ENCODE measurements at places on chromosomes 3 and 15.

GRCh38 chr3:128780101-128780837, 54.3 kb downstream of the RAB7A start:
- DNase-seq, result no peak

- DNase-seq, result no peak
Measured at GRCh38 chr3:41076399-41076798, 122.9 kb upstream of the CTNNB1 start.

GRCh38 chr15:63212050-63213004, 22.9 kb downstream of the RAB8B start:
- peak; percentile 44 for DNase-seq

DNA sequence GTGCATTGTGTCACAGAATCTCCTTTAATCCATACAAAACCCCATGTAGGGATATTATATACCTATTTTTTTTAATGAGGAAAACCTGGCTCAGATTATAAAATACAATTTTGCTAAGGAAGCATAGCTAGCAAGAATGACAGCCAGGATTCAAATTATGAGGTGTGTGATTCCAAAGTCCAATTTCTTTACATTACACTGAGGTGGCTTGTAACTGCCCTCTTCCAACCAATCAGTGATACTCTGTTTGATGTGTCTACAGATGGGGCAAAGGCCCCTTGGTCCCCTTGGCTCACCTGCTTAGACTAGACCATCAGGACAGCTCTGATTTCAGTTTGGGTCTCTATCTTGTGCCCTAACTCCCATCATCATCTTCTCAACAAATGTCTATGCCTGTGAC, 120.3 kb upstream of the ADAMTS9 start:
- no peak for DNase-seq

GRCh38 chr3:177351757-177352158, 154.5 kb upstream of the TBL1XR1 start:
- peak; percentile 72 for DNase-seq

DNA sequence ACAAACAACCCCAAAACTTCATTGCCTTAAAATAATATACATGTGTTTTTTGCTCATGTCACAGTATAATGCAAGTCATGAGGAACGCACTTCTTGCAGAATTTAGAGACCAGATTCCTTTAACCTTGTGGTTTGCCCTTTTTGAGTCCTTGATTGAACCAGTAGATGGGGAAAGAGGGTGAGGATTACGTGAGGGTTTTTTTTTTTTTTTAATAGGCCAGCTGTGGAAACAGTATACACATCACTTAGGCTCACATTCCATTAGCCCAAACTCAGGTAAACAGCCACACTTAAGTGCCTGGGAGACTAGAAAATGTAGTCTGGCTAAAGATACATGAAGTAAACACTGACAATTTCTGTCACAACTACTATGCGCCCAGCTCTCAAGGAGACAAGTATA, 114.9 kb upstream of the MLF1 start:
- no peak for DNase-seq

DNA sequence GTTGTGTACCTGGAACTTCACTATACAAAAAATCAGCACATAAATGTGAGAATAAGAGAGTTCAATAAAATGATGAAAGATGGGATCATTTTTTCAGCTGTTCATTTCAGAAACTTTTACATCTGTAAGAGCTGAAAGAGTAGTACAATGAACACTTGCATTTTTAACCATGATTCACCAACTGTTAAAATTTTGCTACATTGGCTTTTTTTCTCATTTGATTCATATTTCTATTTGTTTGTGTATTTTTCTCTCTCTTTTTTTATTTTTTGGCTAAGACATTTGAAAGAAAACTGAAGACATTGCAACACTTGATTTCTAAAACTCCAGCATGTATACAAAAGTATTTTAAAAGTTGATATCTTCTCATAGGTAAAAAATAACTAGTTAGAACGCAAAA, 98.3 kb upstream of the CDIN1 start:
- no peak for DNase-seq

DNA sequence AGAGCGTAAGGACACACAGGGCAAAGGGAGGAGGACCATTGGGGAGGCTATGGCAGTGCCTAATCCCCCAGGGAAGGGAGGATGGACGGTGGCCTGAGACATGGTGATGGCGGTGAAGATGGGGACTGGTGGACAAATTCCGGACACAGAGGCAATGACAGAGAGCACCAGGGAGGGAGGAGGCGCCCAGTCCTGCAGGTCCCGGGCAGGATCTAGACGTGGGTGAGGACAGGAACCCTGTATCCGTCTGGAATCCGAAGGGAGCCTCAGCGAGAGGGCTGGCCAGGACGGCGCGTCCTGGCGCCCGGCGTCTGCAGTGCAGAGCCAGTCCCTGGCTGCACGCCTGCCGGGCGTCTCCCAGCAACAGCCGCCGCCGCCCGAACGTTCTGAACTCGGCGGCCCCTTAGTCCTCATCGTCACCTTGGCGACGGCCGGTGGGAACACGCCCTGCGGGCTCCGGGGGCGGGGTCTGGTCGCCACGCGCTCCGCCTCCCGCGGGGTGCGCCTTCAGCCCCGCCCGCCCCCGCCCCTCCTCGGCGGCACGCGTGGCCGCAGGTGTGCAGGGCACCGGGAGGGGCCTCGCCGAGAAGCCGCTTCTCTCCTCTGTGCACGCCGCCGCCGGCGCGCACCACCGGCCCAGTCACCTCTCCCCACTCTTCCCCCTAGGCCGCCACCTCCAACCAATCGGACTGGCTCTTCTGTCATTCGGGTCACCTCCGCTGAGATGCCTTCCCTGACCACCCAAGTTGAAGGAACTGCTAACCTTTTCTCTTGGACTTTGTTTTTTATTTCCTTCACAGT, 11.6 kb downstream of the XIRP1 start:
- DNase-seq, result peak; percentile 97

- DNase-seq, result peak; percentile 46
Measured at GRCh38 chr3:130894130-130894985, 474 bp downstream of the ATP2C1 start.
